ENCODE measurements at places on chromosomes 5 and 9.

DNA sequence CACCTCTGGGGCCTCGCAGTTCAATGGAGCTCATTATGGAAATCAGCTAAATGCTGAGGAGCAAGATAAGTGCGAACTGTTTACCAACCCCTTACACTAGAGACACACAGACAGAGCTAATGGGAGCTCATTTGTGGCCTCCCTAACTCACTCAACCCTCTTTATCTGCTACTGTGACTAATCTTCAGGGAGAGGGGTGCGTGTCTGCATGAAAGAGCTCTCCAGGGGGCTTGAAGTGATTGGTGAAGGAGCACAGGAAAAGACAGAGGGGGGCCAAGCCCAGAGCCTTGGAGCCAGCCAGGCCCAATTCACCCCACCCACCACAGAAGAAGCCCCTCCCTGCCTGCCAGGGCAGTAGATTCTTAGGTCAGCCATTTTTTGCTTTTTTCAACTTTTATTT lies 466.8 kb upstream of the BRINP1 start:
- no peak for DNase-seq

GRCh38 chr9:113620377-113621161 lies 157.0 kb downstream of the RGS3 start:
- peak; percentile 89 for DNase-seq

DNA sequence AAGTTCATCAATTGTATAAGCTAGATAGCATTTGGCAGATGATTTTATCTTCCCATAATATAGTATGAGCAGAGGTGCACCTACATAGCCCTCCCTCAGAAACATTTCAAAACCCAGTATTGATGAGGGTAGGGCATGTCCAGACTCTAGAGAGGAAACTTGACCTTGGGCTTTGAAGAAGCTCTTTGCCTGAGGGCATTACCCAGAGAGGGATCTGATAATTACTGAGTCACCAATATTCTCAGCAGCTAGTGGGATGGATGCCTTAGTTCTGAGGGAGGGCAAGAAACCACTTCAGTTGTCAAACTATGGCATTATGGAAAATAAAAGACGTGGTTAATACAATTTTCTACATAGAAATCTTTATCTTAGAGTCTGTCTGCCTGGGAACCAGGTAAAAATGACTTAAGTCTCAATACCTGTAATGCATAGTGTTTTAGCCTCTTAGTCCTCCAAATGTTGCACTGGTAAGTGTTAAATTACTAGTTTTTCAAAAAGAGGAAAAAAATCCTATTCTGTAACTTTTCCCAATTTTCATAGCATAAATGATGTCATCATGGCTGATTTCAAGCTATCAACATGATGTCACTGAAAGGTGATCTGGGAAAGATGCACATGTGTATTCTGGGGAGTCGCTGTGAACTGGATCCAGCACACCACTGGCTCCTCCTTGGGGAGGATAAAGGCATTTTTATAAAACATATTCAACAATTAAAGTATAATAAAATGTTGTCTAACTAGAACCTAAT lies 809.0 kb downstream of the KCTD16 start:
- no peak for DNase-seq

- DNase-seq, result no peak
Measured at GRCh38 chr5:79876456-79876855, 114.6 kb downstream of the MTX3 start.
